ENCODE measurements at places on chromosomes 3 and 15.

DNA sequence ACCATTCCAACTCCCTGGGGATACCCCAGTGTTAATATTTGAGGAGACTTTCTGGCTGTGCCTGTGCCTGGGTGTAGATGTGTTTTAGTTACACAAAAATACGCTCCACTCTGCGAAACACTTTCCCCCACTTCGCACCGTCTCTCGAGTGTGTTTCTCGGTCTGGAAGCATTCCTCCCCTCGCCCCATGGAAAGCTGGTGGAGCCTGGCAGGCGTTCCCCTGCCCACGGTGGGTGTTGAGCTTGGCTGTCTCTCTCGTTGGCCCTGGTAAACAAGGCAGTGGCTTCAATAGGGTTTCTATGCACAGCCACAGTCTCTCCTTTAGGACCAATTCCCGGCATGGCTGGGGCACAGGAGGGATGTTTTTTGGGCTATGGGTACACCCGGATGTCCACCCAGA is 19.3 kb downstream of the IQSEC1 start:
- no peak for DNase-seq

GRCh38 chr3:164370970-164371369 is 707.3 kb downstream of the SI start:
- DNase-seq = no peak

- no peak for DNase-seq
These were observed 85.3 kb downstream of the VGLL4 start for GRCh38 chr3:11558411-11558903.

- DNase-seq = no peak
These were observed 4.5 kb downstream of the GPR156 start for GRCh38 chr3:120280566-120280965.

DNA sequence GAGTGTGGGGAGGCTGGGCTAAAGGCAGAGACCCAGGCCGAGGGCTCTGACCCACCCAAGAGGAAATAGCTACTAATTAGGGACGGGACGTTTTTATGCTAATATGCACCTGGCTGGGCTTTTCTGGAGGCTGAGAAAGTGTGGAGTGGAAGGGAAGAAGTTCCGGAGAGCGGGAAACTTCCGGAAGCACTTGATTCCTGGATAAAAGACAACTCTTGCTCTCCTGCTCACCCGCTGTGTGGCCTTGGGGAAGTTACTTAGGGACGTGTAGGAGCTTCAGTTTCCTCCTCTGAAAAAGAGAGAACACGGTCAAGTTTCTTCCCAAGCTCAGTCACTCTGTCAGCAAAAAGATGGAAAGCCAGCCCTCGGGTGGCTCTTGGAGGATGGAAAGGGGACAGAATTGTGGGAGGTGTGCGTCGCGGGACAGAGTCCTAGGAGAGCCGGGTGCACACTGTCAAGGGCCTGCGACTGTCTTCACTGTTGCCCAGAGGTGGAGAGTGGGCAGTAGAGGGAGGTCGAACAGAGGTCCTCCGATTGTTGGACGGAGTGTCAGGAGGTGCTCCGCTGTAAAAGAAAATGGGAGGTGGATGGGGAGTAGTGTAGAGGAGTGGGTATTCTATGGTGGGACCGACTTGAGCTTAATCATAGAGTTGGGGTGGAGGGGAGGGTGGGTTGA is 43.2 kb downstream of the EPHB3 start:
- DNase-seq = no peak
